ENCODE measurements at places on chromosomes 7 and 10.

- peak; percentile 96 for DNase-seq
Observed at GRCh38 chr10:43863859-43864591, 215.3 kb upstream of the ZNF32 start.

DNA sequence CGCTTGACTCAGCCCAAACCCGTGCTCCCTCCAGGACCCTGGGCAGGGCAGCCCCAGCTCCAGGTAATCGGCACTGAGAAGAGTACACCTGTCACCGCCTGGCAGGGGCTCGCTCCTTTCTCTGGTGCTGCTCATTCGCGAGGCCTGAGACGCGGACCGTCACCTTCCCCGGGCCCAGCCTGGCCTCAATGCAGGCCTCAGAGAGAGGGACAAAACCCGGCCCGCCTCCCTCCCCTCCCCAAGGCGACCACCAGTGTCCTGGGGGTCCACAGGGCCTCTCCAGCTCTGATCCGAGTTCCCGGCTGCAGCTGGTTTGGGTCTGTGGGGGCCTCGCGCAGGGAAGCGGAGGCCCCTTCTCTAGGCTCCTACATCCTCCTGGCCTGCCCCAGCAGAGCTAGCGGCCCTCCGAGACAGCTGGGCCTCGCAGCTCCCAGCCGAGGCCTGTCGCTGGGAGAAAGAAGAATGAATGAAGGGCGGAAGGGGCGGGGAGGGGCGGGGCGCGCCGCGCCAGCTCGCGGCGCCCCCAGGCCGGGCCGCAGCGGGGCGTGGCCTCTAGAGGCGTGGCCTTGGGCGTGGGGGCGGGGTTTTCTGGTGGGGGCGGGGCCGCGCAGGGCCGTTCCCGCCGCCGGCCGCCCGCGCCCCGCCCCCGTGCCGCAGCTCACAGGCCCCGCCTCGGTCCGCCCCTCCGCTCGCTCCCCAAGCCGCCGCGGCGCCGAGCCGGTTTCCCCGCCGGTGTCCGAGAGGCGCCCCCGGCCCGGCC, at the start of gene LIMK1:
Gene LIMK1, plus strand, starts transcription at position 688 of the 760 bp plus-strand sequence. CDS start 187 bp downstream, outside the sequence.
- peak; percentile 62 for DNase-seq

DNA sequence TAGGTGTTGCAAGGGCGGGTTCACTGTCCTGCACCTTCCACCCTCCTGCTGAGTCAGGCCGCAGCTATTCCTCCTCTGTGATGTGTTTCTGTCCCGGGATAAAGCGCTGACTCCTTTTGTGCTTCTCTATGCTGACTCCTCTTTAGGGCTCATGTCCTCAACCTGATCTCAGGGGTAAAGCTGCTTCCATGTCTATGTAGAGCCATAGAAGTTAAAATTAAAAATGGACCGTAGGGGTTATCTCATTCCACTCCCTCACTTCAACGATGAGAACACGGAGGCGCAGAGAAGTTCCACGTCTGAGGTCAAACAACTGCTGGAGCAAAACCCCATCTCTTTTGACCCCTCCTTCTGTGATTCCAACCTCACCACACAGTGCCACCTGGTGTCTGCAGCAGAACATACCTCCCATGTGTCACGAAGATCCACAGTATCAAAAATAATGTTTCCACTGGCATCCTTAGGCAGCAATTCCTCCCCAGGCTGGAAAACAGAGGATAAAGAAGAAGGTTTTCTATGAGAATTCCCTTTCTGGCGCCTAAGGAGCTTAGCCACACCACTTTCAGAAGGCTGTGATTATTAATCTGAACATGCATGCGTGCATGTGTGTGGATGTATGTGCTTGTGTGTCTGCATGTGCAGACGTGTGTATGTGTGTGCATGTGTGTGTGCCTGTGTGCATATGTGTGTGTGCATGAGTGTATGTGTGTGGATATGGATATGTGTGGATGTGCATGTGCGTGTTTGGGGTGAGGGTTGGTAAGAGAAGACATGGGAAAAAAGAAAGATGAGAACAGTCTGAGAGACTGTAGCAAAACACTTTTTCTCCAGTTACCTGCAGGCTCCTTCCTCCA, 81.2 kb upstream of the UCN3 start:
- DNase-seq, result peak; percentile 58

- no peak for DNase-seq
Observed at GRCh38 chr10:62625484-62625883, 179.0 kb upstream of the ADO start.

GRCh38 chr7:36979810-36980248, 255.5 kb upstream of the AOAH start:
- no peak for DNase-seq

GRCh38 chr10:63257778-63258177, 124.7 kb downstream of the NRBF2 start:
- DNase-seq, result no peak

DNA sequence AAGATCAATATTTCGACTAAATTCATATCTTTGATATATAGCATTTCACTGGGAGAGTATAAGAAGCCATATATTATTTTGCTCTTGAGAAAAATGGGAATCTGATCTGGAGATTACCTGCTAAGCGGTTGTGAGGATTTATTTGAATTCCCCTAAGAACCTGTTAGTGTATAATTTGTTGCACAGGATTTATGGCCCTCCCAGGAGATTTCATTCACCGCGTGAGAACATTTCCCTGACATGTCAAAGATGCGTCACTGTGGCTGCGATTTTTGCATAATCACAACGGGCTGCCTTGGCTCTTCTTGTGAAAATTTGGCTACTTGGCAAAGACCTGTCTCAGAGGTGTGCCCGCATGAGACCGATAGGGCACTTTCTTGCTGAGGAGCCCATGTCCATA, 184.7 kb upstream of the PFKP start:
- no peak for DNase-seq

GRCh38 chr7:110839866-110840265, 251.1 kb upstream of the LRRN3 start:
- peak; percentile 33 for DNase-seq

DNA sequence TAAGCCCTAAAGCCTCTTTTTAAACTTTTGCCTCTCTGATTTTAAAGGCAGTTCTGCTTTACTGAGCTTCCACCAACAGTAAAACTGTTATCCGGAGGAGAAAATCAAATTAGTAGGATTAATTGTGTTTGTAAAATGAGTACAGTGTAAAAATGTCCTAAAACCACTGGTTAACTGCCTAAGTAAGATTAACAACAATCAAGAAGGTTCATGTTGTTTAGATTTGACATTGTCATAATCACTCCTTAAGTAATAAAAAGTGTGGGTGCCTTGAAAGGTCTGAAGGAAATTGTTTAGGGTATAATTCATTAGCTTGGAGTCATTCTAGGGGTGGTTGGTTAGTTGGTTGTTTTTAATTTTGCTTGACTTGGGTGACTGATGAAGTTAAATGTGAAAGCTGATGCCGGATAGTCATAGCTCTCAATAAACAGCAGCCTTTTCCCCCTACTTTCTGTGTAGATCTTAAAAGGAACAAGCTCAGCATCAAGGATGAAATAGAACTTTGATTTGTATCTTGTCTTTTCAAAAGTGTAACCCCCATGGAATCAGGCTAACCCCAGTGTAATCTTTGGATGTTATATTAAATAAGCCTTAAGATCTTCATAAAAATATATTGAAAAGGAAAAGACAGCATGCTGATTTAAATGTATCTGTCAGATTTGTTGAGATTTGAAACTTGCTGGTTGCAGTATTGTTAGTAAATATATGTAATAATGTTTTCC, 148.3 kb downstream of the ARID5B start:
- DNase-seq, result no peak

GRCh38 chr7:82697897-82698296, 254.3 kb upstream of the CACNA2D1 start:
- no peak for DNase-seq

DNA sequence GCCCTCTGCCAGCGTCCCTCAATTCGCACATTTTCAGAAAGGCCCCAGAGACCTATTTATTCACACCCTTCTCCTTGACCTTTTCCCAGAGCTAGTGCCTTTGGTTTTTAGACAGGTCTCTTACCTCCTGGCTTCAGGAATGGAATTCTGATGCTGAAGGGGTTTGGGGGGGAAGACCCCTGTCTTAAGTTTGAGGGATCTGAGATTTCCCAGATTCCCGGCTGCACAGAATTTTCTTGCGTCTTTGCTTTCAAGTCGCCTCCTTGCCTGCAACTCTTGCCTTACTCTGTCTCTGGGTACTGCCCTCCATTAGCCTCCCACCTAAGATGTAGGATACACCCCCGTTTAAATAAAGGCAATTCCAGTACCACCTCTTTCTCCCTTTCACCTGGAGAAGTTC, 1.9 kb downstream of the GATA3 start:
- no peak for DNase-seq

GRCh38 chr10:63711867-63712716, 190.9 kb downstream of the REEP3 start:
- DNase-seq, result peak; percentile 33

GRCh38 chr7:132353936-132354335, 222.3 kb downstream of the PLXNA4 start:
- DNase-seq, result no peak

DNA sequence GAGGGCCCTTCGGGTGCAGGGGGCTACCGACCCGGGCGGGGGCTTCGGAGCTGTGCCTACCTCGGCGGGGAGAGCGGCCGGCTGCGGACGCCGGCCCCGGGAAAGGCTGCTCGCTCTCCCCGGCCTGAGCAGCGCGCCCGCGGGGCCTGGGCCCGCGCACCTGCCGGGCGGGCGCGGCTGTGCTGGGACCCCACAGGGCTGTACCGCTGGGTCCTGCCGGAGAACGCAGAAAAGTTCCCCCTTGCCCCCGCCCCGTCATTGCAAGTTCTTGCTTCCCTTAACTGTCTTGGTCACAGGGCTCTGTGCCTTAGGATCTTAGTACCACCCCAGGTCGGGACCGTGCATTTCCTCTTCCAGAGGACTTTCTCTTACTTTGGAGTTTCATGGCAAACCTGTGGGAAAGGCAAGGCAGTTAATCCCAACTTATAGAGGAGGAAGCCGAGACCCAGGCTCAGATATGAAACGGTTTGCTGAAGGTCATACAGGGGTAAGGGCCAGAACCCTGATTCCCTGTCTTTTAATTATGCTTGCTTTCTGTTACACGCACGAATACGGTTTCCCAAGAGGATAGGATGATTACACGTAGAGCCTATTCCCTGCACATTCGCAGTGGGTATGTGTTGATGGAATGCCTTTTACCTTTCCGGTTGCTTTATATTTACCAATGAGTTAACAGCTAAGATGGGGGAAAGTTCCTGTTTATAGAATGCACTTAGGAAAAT, 652 bp downstream of the PCGF5 start:
- no peak for DNase-seq

GRCh38 chr7:130096243-130096827, 26.0 kb downstream of the KLHDC10 start:
- DNase-seq, result no peak

DNA sequence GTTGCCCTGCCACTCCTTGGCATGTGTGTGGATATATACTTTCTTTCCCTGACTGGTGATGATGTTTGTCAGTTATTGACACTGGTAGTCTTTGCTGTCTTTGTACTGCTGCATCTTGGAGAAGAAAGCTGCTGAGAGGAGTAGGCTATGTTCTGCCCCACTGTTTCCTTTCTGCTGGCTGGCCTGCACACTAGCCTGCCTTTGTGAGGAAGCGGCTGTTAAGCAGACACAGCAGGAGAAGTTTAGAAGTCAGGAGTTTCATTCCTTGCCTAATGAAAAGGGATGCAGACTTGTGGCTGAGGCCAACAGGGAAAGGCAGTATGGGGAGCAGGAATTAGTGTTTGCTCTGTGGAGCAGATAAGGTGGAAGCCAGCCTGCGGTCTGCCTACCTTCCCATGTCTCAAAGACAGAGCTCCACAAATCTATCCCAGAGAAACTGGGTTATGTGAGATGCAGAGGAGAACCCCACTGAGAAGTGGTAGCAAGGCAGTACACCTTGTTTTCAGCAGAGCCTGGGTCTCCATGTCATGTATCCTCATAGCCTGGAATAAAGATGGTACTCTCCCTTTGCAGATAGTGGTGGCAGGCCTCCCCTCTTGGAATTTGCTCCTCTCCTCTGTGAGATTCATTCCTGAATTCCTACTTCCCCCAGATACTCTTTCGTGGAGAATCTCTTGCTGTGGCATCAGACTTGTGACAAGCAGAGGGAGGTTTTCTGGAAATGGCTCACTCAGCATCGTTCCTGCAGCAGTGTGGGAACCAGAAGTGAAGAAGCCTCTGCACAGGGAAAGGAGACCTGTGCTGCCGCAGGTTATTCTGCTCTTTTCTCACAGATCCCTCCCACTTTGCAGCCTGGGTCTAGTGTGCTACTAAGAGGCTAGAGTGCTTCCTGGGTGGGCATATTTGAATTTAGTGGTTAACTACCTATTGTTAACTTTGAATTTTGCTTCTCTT, 130.2 kb downstream of the LRRC4 start:
- DNase-seq, result no peak

DNA sequence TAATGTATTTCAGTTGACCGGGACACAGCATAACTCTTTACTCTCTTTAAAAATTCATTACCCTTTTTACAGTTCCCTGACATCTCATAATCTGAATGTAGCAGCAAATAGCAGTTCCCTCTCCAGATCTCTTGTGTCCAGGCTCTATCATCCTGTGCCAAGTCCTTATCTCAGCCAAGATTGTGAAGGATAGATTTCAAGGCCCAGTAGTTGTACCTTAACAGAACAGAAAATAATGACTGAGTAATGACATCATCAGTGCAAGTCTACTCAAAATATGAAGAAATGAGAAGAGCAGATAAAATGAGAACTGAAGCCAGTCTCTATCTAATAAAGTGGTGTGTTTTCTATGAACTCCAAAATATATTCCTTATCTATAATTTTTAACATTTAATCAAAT, 92.6 kb downstream of the TFEC start:
- DNase-seq, result no peak

DNA sequence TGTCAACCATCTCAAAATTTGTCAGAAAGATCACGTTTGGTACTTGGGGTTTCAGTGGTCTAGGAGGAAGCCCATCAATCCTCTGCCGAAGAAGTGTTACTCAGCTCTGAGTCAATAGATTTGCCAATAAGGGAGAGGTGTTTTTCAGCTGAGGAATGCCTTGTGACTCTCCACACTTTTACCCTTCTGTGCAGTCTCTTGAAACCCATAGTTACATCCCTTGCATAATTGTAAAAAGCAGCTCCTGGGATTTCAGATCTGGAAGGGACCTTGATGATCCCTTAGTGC, 47.5 kb downstream of the INSYN2A start:
- DNase-seq, result no peak

DNA sequence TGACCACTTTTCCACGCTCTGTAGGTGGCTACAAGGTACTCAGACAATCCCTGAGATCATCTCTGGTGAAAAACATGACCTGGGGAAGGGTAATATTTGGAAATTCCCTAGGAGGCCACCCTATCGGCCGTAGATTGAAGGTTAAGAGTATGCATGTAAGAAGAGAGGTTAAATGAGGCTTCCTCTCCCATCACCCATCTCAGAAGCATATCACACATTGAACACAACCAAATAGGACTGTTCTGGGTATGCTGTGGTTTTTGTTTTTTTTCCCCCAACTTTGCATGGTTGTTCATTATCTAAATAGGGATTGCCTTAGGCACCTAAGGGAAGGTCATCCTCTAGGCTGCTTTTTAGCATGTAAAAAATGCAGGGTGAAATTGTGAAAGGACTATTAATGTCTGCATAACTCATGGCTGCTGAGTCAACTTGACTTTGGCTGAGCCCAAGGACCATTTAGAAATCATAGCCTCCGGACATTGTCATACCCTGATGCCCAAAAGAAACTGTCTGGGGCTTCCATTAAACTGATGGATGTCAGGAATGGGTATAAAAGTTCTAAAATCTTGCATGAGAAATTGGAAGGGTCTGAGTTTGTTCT, 24.7 kb upstream of the ST8SIA6 start:
- DNase-seq, result no peak

All from HepG2 (cell line).